ENCODE measurements at places on chromosomes 3 and 15. TPM values are rescaled to one million over a fixed set of nuclear protein-coding genes. Genes with fewer than 3 reads are reported as not detected.

Gene NR2E3
- not detected for total RNA-seq

Gene LRRN1
- 3.8 TPM for total RNA-seq

GRCh38 chr3:38605981-38606380, 43.5 kb downstream of the SCN5A start:
- no peak for DNase-seq

DNA sequence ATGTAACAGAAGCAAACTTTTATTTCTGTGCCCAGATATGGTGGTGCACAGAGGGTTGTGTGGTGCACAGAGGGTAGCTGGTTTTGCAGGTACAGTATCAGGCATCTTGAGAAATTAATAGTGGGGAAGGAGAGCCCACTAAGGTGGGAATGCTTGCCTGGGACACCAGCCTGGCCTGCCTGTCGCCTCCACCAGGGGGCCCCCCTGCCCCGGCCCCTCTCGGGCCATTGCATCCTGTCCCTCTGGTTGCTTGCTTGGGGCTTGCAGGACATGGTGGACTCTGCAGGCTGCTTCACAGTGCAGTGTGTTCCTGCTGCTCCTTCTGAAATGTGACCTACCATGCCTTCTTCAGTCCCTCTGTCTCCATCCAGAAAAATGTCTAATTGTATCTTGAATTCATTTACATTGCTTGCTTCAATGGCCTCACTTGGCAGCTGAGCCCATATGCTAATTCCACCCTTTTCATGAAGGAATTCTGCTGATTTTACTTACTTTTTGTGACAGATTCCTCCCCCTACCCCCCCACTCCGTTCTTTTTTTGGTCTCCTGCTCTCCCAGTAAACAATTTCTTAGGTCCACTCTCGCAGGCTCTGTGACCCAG, 73.6 kb downstream of the EEFSEC start:
- DNase-seq, result peak; percentile 15

Gene DLEC1
- 0.54 TPM for total RNA-seq

- DNase-seq, result no peak
Observed at GRCh38 chr3:51620543-51620942, 50.5 kb upstream of the TEX264 start.

DNA sequence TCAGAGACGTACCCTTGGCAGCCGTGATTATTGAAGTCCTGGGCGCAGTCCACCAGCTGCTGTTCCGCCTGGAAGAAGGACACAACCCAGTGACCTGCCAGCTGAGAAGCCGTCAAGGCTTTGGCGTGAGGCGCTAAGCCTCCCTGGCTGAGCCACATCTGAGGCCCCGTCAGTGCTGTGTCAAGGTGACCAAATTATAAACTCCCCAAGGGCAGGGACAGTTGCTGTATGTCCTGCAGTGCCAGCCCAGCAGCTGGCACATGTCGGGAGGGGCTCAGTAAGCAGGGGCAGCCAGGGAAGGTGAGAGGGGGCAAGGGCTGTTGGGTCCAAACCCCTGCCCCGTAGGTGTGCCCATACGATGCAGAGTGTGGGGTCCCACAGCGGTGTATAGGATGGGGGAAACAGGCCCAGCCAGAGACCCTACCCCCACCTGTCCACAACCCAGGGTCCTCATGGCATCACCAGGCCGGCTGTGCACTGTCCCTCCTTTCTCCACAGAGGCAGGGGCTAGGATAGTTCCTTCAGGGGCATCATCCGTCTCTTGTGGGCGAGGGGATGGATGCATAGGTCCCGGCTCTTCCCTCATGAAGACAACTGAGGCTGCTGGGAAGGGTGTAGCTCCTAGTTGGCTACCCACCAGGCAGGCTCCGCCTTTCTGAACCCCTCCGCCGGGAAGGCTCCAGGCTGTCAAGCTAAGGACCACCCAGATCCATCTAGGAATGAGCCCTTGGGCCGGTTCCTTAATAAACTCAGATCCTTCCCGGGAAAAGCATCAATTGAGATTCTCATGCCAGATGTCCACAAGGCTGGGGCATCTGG, 13.2 kb downstream of the CTSH start:
- DNase-seq, result no peak

Gene ZPLD1
- total RNA-seq, result not detected

DNA sequence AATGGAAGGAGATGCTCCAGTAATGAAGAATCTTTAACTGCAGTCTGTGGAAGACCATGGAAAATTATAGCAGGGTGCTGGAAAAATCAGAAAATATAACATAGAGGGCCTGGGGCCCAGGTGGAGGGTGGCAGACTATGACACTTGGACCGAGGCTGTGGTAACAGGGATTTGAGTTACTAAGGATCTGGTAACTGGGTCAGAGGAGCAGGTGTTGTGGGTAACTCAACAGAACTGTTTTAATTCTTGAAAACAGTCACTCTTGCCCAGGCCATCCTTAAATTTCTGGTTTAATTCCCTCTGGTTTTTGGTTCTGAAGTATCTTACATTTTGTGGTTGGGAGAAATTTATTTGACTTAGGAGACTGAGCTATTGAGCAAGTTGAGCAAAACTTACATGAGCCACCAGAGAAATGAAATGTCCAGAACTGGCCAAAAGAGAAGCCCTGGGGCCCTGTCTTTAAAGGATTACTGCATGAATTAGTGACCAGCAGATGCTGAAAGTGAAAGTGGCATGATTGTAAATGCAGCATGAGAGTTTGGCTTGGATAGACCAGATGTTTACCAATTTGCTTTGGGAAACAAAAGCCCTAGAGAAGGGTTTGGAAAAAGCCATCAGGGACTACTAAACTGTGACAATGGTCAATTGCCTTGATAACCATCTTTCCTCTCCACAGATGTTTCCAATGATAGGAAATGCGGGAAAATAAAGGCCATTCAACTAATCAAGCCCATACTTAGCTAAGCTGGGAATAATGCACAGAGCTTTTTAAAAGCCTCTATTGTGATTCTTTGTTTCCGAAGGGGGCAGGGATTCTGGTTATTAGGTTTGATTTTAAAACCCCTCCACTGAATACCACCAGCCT, 374.9 kb upstream of the TGFBR2 start:
- no peak for DNase-seq

DNA sequence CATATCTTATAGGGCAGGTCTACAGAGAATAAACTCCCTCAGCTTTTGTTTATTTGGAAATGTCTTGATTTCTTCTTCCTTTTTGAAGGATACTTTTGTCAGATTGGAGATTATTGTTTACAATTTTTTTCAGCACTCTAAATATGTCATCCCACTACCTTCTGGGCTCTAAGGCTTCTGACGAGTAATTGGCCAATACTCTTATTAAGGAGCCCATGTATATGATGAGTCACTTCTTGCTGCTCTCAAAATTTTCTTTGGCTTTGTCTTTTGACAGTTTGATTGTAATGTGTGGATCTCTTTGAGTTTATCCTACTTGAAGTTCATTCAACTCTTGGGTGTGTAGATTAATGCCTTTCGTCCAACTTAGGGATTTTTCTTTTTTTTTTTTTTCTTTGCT, 28.9 kb upstream of the CD200R1L start:
- DNase-seq, result no peak

GRCh38 chr3:139493826-139494385, 17.6 kb upstream of the RBP2 start:
- no peak for DNase-seq
